ENCODE measurements at places on chromosomes 7 and 10. TPM values are rescaled to one million over a fixed set of nuclear protein-coding genes. Genes with fewer than 3 reads are reported as not detected.

The RRP12 gene
- total RNA-seq, result 25.6 TPM

The MYH16 gene
- not detected for total RNA-seq

The RAB19 gene
- not detected for total RNA-seq

The CALCR gene
- total RNA-seq, result not detected

The FAM25A gene
- total RNA-seq, result not detected

The SMKR1 gene
- 3.9 TPM for total RNA-seq

The SDK1 gene
- 2.8 TPM for total RNA-seq

The KIAA1549 gene
- total RNA-seq, result 16.0 TPM

The ZNF503 gene
- 4.6 TPM for total RNA-seq

The WDR86 gene
- 0.42 TPM for total RNA-seq

The CUL1 gene
- total RNA-seq, result 75.3 TPM

The OLAH gene
- not detected for total RNA-seq

The TRIM50 gene
- total RNA-seq, result not detected

The SYT15B gene
- total RNA-seq, result not detected

The NKX1-2 gene
- total RNA-seq, result not detected

The EPHA1 gene
- not detected for total RNA-seq

The LRRC18 gene
- total RNA-seq, result not detected

The HYAL4 gene
- total RNA-seq, result 0.21 TPM

The TBX20 gene
- total RNA-seq, result not detected

The CDC14C gene
- total RNA-seq, result not detected

The H2AZ2 gene
- total RNA-seq, result 232 TPM

Data from myocyte (in vitro differentiated cells).